ENCODE measurements at places on chromosomes 7 and 10.

- DNase-seq: no peak
Measured at GRCh38 chr7:88206254-88206653, 13.6 kb downstream of the SRI start.

GRCh38 chr10:74255214-74255613 lies 104.2 kb downstream of the ADK start:
- DNase-seq: no peak

- no peak for DNase-seq
Measured at GRCh38 chr10:51108406-51108805, 34.1 kb downstream of the PRKG1 start.

GRCh38 chr7:76292213-76292573 lies 10.3 kb upstream of the HSPB1 start:
- no peak for DNase-seq

- no peak for DNase-seq
Measured at GRCh38 chr10:22649994-22650393, 64.4 kb downstream of the PIP4K2A start.

- DNase-seq: no peak
Measured at GRCh38 chr10:110646417-110647135, 2.4 kb downstream of the RBM20 start.

- DNase-seq: no peak
Measured at GRCh38 chr7:155995183-155995612, 182.9 kb upstream of the SHH start.

GRCh38 chr7:31007634-31008033 lies 43.9 kb downstream of the GHRHR start:
- DNase-seq: no peak

DNA sequence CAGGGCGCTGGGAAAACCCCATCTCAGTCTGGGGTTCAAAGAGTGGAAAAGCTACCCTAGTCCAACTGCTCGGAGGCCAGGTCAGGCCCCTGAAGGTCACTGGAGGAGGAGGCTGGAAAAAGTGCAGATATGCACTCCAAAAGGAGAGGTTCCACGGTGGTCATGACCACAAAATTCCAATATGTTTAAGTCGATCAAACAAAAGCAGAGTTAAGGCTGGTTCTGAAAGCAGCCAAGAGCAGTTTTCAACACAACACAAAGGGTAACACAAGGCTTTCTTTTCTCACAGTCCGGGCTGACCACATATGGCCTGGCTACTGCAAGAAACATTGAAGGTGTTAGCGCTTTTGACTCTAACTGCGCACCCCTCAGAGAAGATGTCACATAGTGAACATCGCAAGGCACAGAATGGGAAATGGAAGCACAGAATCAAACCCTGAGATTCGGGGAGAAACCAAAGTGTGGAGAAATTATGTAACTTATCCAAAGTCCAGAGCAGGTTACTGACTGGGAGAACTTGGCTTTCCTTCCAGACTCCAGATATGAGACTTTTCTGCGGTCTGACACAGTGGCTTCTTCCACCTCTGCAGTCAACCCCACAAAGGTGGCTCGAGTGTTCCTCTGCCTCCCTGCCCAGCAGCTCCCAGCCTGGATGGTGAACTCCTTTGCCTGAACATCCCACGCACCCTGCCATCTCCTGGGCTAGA lies 1.3 kb upstream of the GRB10 start:
- no peak for DNase-seq

- DNase-seq: no peak
Measured at GRCh38 chr10:117254774-117255735, 14.1 kb downstream of the SLC18A2 start.

DNA sequence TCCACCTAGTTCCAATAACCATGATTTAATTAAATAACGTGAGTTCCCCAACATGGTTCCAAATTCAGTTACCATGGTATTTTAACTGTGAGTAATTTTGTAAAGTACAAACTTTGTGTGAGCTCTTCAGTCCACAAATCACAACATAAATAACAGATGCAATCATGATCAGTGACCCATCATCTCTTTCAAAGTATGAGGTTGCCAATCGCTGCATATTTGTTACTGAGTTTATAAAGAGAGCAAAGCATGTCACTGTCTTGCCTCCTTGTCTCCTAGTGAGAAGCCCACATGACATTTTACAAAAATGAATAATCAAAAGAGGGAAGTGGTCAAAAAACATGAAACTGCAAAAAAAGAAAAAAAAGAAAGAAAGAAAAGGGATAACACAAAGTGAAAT lies 69.1 kb upstream of the PDSS1 start:
- DNase-seq: no peak

DNA sequence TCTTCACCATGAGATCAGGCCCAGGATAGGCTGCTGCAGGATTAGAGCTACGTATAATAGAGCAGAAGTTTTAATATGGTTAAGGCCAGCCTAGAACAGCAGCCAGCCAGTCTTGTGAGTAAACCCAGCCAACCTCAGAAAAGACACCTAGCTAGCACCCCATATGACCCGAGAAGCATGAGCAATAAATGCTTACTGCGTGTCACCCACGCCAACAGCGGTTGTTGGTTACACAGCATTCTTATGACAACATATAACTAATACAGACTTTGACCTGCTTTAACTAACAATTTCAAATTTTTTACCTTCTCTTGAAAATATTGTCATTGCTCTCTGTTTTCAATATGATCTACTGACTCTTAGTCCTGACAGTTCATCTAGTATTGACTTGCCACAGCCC lies 105.7 kb downstream of the HBP1 start:
- no peak for DNase-seq

DNA sequence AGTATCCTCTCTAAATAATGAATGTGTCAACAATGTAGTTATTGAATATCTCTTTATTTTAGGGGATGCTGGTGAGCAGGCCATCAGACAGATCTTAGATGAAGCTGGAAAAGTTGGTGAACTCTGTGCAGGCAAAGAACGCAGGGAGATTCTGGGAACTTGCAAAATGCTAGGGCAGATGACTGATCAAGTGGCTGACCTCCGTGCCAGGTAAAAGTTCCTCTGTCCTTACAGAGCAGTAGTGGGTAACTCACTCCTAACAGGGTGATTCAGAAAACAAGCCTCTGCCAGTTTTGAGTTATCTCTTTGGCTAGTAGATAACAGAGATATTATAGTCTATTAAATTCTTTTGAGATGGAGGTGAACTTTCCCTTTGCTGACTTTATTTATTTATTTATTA lies 67.3 kb downstream of the AP3M1 start:
- no peak for DNase-seq

- no peak for DNase-seq
Measured at GRCh38 chr10:62075414-62075813, 173.9 kb downstream of the ARID5B start.

DNA sequence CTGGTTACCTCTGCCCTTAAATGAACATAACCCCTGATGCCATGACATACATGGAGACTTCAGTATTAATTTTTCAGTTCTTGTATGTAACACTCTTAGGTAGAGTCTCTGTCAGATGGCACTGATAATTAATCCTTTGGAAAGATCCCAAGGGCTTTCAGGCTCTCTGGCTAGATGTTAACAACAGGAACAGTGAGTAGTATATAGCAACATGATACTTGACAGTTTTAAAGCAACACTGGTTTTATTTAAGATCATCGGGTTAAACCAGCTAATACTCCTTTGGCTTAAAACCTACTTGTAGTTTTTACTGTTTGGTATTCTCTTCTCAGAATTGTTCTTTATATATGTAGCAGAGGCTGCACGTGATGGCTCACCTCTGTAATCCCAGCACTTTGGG lies 27.3 kb downstream of the AHCYL2 start:
- no peak for DNase-seq

DNA sequence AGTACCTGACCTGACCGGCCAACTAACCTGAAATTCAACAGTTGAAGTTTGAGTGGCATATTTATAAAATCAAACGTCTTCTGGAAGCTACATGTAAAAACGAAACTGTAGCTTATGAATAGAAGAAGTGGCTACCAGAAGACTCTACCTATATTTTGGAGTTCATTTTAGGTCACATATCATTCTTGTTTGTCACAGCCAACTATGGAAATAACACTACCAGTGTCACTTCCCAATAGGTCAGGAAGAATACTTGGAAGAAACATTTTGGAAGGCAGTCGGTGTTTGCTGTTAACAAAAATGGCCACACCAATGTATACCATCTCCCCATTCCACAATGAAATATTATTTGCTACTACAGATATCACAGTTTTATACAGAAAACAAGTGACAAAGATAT lies 12.6 kb downstream of the TWIST1 start:
- DNase-seq: no peak

- no peak for DNase-seq
Measured at GRCh38 chr7:116633131-116633988, 38.6 kb upstream of the MET start.

GRCh38 chr7:55303220-55303619 lies 61.9 kb upstream of the LANCL2 start:
- DNase-seq: no peak

DNA sequence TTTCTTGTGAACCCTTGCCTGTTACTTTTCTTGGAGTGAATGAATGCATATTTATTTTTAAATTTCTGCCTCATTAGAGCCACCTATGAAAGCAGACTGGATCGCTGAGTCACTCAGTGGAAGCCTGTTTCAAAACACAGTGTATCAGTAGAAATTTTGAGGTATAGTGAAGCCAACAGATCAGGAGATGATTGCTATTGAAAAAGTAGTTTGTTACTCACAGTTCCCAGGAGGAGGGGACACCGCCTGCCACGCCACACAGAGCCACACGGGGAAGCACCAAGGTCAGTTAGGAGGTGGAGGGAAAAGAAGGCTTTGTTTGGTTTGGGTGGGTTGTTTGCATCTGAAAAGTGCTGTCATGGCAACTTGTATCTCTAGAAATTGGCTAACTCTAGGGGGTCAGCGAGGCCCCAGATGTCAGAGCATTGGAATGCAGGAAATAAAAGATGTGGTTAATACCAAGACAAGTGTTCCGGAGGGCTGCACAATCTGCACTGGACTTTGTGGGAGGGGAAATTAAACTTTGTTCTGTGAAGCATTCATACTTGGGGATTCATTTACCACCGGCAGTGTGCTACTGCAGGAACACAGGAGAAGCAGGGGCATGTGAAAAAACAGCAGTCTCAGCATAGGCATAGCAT lies 106.4 kb upstream of the SDK1 start:
- DNase-seq: no peak

GRCh38 chr7:158784270-158784669 lies 45.0 kb downstream of the ESYT2 start:
- no peak for DNase-seq

- DNase-seq: no peak
Measured at GRCh38 chr7:138797715-138798320, at the start of the genes ATP6V0A4 and TMEM213. Gene ATP6V0A4 (minus strand): TSS chr7:138798196. CDS start chr7:138771247, 26,949 bp downstream. Gene TMEM213 (plus strand): TSS chr7:138797994. CDS start chr7:138798105, 111 bp downstream.

GRCh38 chr10:69819716-69820506 lies 18.2 kb downstream of the COL13A1 start:
- DNase-seq: no peak

DNA sequence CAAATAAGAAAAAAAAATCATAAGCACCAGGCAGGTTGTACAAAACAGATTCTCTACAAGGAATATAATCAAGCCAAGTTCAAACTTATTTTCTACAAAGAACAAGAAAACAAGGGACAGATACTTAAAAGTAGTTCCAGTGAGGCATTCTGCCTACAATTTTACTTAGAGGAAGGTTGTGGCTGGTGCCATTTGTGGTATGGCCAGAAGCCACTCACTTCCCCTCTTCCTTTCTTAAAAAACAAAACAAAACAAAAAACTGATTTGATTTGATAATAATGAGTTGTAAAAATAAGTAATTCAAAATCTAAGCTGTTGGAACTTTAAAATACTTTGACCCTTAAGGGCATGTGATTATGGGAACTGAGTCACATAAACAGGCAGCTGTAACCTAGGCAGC lies 420.6 kb downstream of the CALN1 start:
- DNase-seq: no peak

- no peak for DNase-seq
Measured at GRCh38 chr7:33327427-33327826, 198.1 kb downstream of the BBS9 start.

DNA sequence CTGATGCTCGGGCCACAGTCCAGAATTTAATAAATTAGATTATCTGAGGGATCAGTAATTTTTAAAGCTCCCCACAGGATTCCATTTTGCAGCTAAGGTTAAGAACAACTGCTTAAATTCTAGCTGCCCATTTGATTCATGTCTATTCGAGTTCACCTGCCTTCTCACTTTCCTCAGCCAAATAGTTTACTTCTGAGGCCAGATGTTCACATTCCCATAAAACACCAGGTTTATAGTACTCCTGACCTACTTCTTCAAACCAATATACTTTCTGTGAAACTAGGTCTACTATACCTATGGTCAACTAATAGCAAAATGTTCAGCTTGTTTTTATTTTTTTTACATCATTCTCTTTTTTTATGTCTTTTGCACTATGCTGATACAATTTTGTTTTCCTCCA lies 86.3 kb downstream of the GPR158 start:
- DNase-seq: no peak

Data from sciatic nerve (tissue), 2 donors.